ENCODE measurements at places on chromosomes 4 and X. TPM values are rescaled to one million over a fixed set of nuclear protein-coding genes. Genes with fewer than 3 reads are reported as not detected.

The BTC gene
- total RNA-seq, result not detected

- no peak for DNase-seq
- H3K27ac ChIP-seq, result no peak overlapping the region
- no peaks in the 10 kb centered on the region for H3K27me3 ChIP-seq
Measured at GRCh38 chr4:110484029-110484428, 8.1 kb downstream of the ENPEP start.

DNA sequence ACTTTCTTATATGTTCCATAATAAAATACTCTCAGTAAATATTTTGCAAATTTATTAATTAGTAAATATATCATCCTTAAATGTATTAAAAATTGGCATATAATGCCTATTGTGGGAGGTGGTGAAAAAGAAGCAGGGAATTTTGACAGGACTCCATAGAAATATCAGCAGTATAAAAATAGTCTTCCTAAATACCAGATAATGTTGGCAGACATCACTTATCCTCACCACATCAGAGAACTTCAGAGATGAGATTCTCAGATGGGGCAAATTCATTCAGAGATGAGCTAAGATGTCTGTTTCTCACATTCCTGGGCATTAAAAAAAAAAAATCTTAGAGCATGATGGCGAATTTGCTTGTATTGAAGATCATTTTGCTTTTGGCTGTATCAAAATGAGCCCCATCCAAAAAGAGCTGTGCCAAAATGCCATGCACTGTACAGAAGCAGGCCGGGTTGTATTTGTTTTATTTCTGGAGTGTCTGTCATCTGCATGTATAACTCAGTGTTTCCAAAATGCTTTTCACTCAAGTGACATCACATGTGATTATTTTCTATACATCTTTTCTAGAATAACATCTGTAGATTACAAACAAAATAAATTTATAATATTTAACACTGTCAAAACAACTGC lies 41.7 kb downstream of the ATP8A1 start:
- no peak for DNase-seq
- H3K27me3 ChIP-seq, result no peaks in the 10 kb centered on the region
- H3K4me1 ChIP-seq, result no peaks in the 10 kb centered on the region
- no peaks in the 10 kb centered on the region for H3K36me3 ChIP-seq
- H3K27ac ChIP-seq, result no peak overlapping the region
- H3K4me3 ChIP-seq, result no peak overlapping the region

The SYP gene
- total RNA-seq, result 0.50 TPM

The LONRF3 gene
- total RNA-seq, result 10.6 TPM

DNA sequence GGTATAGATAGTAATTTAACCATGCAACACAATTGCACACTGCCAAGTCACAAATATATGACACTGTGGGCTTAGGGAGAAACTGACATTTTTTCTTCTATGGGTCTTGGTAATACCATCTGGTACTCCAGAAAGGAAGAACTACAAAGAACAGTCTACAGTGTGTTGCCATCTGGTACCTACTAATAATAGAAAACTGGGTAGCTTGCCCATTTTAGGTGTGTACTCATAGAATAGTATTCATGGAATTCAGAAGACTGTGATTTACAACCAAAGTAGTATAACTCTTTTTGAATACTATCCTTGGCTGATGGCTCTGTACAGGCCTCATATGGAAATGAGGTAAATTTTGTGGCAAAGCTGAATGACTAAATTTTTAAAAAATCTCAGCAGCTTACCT lies 132.6 kb upstream of the RPS6KA6 start:
- no peak overlapping the region for H3K27ac ChIP-seq
- H3K4me1 ChIP-seq, result no peaks in the 10 kb centered on the region
- H3K4me3 ChIP-seq, result no peak overlapping the region

The HSFX4 gene
- total RNA-seq, result not detected

GRCh38 chr4:2796849-2797544 lies 4.1 kb downstream of the SH3BP2 start:
- H3K27ac ChIP-seq, result peak overlapping the region; percentile 74
- no peaks in the 10 kb centered on the region for H3K27me3 ChIP-seq
- peaks cover 70% of the 10 kb centered on the region for H3K4me1 ChIP-seq
- no peak overlapping the region for H3K4me3 ChIP-seq
- no peak for DNase-seq

The SSX1 gene
- total RNA-seq, result not detected

The TRPC5OS gene
- total RNA-seq, result not detected

Measured in CD4-positive, alpha-beta memory T cell (primary cell).